Activated CD4-positive, alpha-beta T cell treated with anti-CD3 and anti-CD28 coated beads, Interleukin-2, amount 10 ng/mL, durations not matched to agents 24 days and 14 days (primary cell): ENCODE measurements at places on chromosomes 12 and 14. TPM values are rescaled to one million over a fixed set of nuclear protein-coding genes. Genes with fewer than 3 reads are reported as not detected.

The KLRD1 gene
- 1.2 and 1.7 TPM in 2 replicates for total RNA-seq

The CRY1 gene
- total RNA-seq: 23.8 and 26.0 TPM in 2 replicates

The BATF gene
- total RNA-seq: 175 and 178 TPM in 2 replicates

DNA sequence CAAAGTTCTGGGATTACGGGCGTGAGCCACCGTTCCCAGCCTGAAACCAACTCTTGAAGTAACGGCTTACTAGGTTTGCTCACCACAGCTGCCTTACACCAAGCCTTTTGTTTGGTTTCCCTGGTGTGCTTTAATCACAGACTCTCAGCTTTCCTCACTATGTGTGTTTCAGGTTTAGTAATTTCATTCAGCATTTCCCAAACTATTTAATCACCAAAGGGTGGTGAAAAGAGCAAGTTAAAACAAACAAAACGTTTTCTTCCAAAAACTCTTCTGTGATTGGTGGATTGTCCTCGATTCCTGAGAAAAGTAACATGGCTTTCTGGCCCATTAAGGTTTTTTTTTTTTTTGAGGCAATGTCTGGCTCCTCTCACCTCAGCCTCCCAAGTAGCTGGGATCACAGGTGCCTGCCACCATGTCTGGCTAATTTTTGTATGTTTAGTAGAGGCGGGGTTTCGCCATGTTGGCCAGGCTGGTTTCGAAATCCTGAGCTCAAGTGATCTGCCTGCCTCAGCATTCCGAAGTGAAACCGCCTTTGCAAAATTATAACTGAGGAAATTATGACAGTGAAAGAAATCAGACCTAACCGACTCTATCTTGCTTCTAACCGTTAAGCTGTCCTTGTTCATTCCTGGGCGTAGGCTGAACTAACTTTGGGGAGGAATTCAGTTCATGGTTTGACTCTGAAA is 1.5 kb upstream of the ZFYVE26 start:
- no peak for DNase-seq

DNA sequence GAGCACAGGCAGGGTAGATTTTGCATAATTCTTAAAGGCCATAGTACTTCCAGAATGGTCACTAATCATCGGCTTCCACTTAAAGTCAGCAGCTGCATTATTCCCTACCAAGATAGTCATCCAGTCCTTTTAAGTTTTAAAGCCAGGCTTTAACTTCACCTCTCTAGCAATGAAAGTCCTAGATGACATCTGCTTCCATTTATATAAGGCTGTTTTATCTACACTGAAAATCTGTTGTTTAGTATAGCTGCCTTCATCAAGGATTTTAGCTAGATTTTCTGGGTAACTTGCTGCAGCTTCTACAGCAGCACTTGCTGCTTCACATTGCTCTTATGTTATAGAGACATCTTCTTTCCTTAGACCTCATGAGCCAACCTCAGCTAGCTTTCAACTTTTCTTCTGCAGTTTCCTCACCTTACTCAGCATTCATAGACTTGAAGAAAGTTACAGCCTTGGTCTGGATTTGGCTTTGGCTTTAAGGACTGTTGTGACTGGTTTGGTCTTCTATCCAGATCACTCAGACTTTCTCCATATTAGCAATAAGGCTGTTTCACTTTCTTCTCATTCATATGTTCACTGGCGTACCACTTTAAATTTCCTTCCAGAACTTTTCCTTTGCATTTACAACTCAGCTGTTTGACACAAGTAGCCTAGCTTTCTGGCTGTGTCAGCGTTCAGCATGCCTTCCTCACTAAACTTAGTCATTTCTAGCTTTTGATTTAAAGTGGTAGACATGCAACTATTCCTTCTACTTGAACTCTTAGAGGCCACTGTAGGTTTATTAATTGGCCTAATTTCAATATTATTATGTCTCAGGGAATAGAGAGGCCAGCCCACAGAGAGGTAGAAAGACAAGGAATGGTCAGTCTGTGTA is 209.9 kb upstream of the GARIN2 start:
- DNase-seq: no peak

GRCh38 chr12:106032623-106032925 is 106.2 kb downstream of the NUAK1 start:
- no peak for DNase-seq

GRCh38 chr12:47886510-47887240 is 18.1 kb downstream of the VDR start:
- no peak for DNase-seq

- no peak for DNase-seq
Measured at GRCh38 chr14:48618057-48618456, 942.7 kb upstream of the MDGA2 start.
